PC-9 (cell line): ENCODE measurements at places on chromosomes 13 and 19. TPM values are rescaled to one million over a fixed set of nuclear protein-coding genes. Genes with fewer than 3 reads are reported as not detected.

GRCh38 chr13:35848336-35849255, 282.6 kb downstream of the DCLK1 start:
- no peak for DNase-seq

GPR12 gene
- total RNA-seq, result not detected in 2 replicates

C19orf73 gene
- total RNA-seq, result 1.5 and 3.0 TPM in 2 replicates

FLT3 gene
- not detected in 2 replicates for total RNA-seq

DNA sequence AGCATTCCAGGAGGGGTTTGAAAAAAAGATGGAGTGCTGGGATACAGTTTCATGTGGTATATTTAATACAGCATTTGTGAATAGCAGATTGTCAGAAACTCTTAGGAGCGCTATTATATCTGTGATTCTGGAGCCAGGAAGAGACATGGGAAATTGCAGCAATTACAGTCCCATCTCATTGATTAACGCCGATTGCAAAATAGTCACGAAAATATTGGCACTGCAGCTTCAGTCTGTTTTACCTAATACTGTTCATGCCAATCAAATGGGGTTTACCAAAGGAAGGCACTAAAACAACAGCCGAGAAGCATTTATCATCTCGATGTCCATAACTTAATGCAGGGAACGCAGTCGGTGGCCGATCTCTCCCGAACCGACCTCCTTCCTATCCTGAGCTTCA, 295.8 kb downstream of the TEX29 start:
- no peak for DNase-seq

- DNase-seq, result no peak
Observed at GRCh38 chr13:42794577-42795275, 13.3 kb downstream of the FAM216B start.

FUT1 gene
- total RNA-seq, result 7.9 and 9.6 TPM in 2 replicates

DNA sequence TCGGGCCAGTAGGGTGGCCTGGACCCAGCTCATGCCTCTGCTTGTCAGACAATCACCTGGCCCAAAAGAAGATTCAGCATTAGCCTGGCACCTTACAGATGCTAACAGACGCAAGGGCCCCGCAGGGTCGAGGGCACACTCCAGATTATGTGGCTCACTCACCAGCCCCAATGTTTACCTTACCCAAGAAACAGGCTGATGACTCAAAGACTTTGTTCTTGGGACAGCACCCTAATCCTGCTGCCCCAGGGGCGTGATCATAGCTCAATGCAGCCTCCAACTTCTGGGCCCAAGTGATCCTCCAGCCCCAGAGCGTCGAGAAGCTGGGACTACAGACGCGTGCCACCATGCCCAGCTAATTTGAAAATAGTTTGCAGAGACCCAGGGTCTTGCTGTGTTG, 9.8 kb downstream of the ECSIT start:
- no peak for DNase-seq

- DNase-seq, result peak; percentile 61
Observed at GRCh38 chr19:14381689-14382474, 638 bp downstream of the ADGRE5 start.

CAPN12 gene
- 38.4 and 43.9 TPM in 2 replicates for total RNA-seq

- DNase-seq, result no peak
Observed at GRCh38 chr13:110042253-110042950, 256.0 kb upstream of the IRS2 start.

DNA sequence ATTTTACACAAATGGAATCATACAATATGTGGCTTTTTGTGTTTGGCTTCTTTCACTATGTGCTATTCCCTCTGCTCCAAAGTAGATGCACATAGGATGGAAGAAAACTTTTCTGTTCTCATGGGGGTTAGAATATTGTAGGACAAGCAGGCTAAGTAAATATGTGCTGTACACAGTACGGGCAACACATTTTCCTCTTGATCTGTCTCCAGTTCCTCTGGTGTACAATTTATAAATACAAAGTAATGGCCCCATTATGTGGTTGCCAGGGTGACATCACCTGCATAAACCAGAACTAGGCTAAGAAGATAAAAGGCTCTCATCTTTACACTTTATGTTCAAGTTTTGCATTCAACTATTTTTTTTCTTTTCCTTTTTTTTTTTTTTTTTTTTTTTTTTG, 41.0 kb upstream of the SOX21 start:
- DNase-seq, result no peak

DNA sequence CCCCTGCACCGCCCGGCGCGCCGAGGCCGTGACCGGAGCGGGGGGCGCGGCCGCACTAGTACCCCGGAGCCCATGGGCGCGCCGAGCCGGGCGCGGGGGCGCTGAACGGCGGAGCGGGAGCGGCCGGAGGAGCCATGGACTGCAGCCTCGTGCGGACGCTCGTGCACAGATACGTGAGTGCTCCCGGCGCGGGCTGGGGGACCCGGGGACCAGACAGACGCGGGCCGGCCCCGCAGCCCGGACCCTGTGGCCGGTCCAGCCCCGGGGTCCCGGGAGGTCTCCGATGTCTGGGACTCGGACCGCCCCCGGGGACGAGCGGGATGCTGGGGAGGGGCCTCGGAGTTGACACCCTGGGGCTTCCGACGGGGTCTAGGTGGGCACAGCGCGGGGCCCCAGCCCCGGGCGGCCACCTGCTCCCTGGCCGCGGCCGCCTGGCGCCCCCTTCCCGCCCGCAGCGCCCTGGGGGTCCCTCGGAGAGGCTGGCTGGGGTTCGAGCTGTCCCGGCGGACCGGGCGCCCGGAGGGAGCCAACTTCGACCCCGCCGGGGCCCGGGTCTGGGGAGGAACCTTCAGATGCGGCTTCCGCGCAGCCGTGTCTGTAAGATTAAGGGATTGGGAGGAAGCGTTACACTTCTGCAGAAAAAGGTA, 568 bp downstream of the ATP11A start:
- DNase-seq, result peak; percentile 34

INSL3 gene
- total RNA-seq, result 3.2 and 4.0 TPM in 2 replicates

DNA sequence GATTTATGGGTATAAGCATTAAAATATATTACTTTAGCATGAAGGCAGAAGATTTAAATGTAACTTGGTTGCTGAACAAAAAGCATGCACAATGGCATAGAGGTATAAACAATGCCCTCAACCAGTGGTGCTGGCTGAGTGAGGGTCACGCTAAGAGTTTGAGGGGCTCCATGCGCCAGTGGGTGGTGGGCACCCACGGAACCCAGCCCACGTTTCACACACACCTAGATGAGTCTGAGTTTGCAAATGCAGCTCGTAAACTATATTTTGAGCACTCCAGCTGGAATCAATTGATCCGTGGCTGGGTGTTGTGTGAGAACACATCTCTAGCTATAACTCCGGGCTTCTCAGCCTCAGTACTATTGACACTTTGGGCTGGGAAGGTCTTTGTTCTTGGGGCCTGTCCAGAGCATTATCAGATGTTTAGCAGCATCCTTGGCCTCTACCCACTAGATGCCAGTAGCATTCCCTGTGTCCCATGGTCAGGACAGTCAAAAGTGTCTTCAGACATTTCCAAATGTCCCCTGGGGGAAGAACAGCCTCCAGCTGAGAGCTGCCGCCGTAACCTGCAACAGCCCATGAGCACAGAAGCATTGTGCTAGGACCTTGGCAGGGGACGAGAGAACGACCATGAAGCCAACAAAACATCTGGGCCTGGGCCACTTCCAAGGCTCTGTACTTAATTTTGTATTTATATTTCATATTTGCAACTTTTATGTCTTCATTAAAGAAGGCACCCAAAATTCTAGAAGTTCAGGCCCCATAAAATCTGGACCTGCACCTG, 108.1 kb upstream of the SOX1 start:
- no peak for DNase-seq

DNA sequence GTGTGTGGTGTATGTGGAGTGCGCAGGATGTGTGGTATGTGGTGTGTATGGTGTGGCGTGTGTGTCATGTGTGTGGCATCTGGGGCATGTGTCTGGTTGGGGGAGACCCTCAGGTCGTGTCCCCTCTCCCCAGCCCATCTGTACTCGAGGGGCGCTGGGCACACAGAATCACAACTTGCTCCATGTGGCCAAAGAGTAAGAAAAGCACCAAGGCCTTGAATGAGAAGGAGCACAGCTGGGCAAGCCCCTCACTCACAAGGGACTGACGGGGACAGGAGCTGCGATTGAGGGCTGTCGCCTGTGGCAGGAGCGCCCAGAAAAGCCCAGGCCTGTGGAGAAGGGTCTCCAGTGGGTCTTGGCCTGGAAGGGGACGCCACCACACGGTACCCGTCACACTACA, 62.8 kb downstream of the PEPD start:
- no peak for DNase-seq

IGFL2 gene
- total RNA-seq, result 1.0 TPM in 1 of 2 replicates, not detected in the other

DNA sequence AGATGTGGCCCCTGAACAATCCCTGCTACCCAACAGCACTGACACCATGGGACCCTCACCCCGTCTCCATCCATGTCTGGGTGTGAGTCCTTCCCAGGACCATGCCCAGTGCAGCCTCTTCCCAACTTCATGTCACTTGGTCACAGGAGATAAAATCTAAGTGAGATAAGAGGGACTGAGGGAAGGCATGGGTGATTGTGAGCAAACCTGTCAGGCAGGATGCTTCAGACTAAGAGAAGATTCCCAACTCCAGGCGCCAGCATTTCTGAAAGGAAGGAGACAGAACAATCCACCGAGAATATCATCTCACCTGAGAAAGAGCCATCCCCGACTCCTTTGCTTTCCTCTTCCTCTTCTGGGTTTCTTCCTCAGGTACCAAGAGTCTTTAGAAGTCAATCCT, 7.5 kb downstream of the ZNF320 start:
- no peak for DNase-seq

DNA sequence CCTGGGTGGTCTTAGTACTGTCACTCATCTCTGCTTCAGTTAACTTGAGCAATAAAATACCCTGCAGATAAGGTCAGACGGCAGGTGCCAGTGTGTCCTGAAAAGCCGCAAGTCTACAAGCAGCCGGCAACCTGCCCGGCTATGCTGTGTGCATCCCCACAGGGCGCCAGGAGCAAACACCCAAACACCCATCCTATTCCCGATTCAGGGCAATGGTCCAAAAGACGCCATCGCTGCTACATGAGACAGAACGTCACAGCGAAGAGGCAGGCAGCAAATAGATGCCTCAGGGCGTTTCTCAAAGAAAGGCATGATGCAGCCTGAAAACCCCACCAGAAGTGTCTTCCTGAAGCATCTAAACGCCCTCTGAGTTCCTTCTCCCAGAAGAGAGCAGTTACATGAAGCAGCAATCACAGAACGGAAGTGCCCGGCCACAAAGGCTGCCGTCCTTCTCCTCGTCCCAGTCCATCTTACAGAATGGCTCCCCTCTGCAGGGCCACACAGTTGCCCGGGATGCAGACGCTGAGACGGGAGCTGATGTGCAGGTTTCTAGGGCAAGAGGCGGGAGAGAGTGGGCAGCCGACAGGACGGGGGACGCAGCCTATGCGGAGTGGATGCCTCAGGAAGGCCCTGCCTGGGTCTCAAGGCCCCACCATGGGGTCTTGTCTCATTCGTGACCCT, 35.1 kb downstream of the RASA3 start:
- DNase-seq, result no peak

DNA sequence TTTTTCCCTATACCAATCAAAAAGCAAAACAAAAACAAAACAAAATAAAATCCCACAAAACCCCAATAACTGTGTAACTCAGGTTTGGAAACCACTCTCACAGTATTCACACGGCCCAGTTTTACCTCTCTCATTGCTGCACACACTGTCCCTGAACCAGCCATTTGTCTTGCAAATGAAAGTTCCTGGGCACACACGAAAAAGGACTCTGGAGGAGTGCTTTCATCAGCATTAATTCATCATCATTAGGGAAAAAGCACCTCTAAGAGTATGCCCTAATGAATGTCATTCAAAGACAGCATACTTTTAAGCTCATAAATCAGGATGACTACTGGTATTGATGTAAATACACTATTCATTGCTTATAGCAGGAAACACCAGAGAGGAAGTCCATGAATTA, 306.3 kb downstream of the DNAJC15 start:
- DNase-seq, result no peak

DNA sequence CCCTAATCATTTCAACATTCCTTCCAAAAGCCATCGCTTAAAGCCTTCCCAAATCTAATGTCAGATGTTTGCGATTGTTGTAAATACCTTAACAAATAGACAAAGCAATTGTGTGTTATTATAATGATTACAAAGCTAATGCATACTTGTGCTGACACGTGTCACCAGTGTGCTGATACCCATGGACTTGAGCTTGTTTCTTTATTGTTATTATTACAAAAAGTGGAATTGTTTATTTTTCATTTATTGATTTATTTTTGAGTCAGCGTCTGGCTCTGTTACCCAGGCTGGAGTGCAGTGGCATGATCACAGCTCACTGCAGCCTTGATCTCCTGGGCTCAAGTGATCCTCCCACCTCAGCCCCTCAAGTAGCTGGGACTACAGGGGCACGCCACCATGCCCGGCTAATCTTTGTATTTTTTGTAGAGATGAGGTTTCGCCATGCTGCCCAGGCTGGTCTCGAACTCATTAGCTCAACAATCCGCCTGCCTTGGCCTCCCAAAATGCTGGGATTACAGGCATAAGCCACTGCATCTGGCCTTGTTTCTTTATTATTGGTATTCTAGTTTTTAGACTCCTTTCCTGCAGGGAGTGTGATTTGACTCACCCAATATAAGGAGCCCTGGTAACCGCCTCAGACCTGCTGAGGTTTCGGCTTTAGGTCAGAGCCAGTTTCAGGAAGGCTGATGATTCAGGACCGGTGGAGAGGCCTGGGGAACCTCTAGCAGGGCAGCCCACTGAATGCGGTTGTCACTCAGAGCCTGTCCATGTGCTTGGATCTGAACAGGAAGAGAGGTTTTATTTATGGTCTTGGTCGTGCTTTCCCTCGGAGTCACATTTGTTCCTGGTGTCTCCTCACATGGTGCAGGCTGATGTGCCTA, 2.1 kb upstream of the FBXO17 start:
- DNase-seq, result no peak
